ENCODE measurements at places on chromosomes 7 and 10. TPM values are rescaled to one million over a fixed set of nuclear protein-coding genes. Genes with fewer than 3 reads are reported as not detected.

The CRTAC1 gene
- 1.6 TPM for total RNA-seq

The OR2AE1 gene
- total RNA-seq = not detected

The OR2A5 gene
- total RNA-seq = not detected

The NODAL gene
- not detected for total RNA-seq

The CYP2E1 gene
- total RNA-seq = 0.69 TPM

The TMEM140 gene
- total RNA-seq = 16.5 TPM

The TFPI2 gene
- total RNA-seq = 1.4 TPM

The CYP26C1 gene
- total RNA-seq = not detected

The IGFBP1 gene
- not detected for total RNA-seq

The PLPP4 gene
- not detected for total RNA-seq

The FOXP2 gene
- total RNA-seq = 1.2 TPM

The MACC1 gene
- 0.05 TPM for total RNA-seq

The NME8 gene
- not detected for total RNA-seq

The NXPH1 gene
- not detected for total RNA-seq

The CAV1 gene
- total RNA-seq = 362 TPM

The AZGP1 gene
- total RNA-seq = 70.9 TPM

The GBX1 gene
- 1.5 TPM for total RNA-seq

The TBXAS1 gene
- total RNA-seq = 5.0 TPM

The OGDHL gene
- total RNA-seq = 4.1 TPM

The NRAP gene
- total RNA-seq = 826 TPM

The EN2 gene
- not detected for total RNA-seq

The STAG3 gene
- 0.74 TPM for total RNA-seq

The TAS2R40 gene
- not detected for total RNA-seq

The DENND11 gene
- 10.8 TPM for total RNA-seq

The CCL24 gene
- total RNA-seq = 0.47 TPM

The HOXA2 gene
- total RNA-seq = 0.12 TPM

The PTPRZ1 gene
- 0.72 TPM for total RNA-seq

The XRCC2 gene
- 0.67 TPM for total RNA-seq

The SLC29A4 gene
- 2.3 TPM for total RNA-seq

The SLC26A5 gene
- total RNA-seq = not detected

The DNAJB9 gene
- total RNA-seq = 40.8 TPM

The PRF1 gene
- total RNA-seq = 3.2 TPM

The AKR1C4 gene
- not detected for total RNA-seq

The CNPY1 gene
- total RNA-seq = not detected

The HMX2 gene
- total RNA-seq = not detected

The SPOCK2 gene
- 12.7 TPM for total RNA-seq
